Sigmoid colon (tissue), 7 donors: ENCODE measurements at places on chromosomes 2 and 18.

DNA sequence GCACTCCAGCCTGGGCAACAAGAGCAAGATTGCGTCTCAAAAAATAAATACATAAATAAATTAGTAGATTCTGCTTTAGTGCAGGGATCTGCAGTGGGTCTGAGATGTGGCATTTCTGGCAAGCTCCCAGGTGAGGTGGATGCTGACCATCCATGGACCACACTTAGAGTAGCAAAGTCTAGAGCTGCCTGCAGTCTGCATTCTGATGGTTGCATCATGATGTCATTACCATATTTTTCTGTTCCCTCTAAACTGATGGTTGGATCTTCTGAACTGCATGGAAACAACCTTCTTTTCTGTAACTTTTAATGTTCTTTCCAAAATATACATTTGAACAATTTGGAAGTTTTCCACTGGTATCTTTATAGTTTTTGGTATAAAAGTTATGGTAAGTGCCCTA, 42.9 kb downstream of the MYL12B start:
- no peak for DNase-seq

DNA sequence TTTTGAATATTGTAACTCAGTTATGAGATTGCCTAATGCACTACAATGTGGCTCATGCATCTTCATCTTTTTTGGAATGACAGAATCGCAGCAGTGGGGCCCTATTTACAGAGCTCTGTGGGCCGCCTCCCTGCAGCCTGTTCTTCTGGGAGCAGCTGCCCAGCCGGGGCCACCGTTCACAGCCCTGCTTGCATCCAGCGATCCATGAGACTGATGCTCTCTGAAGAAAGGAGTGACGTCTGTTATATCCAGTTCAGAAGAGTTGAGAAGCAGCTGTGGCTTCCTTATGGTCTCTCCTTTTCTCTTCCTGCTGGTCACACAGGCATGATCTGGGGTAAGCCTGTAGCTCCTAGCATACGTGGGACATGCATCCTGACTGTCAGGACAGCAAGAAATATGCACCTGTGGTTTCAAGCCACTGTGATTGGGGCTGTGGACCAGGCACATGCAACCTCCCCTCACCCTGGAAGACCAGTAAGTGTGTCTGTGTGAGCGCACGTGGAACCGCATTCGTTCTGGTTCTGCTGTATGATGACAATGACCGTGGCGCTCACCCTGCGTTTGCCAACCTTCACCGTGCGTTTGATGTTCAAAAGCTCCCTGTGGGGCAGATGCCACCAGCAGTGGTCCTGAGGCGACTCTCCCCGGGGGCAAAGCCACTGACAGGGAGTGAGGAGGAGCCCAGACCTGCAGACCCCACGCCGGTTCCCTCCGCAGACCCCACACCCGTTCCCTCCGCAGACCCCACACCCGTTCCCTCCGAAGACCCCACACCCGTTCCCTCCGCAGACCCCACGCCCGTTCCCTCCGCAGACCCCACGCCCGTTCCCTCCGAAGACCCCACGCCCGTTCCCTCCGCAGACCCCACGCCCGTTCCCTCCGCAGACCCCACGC, 189.8 kb downstream of the TMEM18 start:
- no peak for DNase-seq

GRCh38 chr2:100831831-100832230, 11.9 kb downstream of the NPAS2 start:
- DNase-seq = peak; percentile 78

GRCh38 chr2:138780446-138780880, 273 bp upstream of the NXPH2 start:
- DNase-seq = no peak

- no peak for DNase-seq
Measured at GRCh38 chr2:237927986-237928385, 38.8 kb upstream of the UBE2F start.

GRCh38 chr2:74181739-74182138, 3.1 kb upstream of the MOB1A start:
- DNase-seq = peak; percentile 72

GRCh38 chr2:19059076-19059475, 299.3 kb downstream of the OSR1 start:
- no peak for DNase-seq

DNA sequence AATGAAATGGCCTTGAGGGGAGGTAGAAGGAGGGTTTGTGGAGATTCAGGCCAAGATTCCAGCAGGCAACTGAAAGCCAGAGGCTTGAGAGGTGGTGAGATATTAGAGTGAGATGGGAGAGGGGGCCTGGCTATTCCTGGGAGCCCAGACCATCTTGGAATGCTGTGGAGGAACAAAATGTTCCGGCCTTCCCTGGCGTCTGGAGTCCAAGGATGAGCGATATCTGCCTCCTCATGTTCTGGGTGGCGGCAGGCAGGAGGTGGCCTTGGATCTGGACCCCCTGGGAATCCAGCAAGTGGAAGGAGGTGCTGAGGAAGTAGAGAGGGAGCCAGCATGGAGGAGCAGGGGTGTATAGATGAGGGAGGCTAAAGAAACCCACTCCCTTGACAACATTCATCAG, 335.9 kb downstream of the CYP26B1 start:
- no peak for DNase-seq

- DNase-seq = no peak
Measured at GRCh38 chr2:25757906-25758305, 84.5 kb upstream of the DTNB start.

DNA sequence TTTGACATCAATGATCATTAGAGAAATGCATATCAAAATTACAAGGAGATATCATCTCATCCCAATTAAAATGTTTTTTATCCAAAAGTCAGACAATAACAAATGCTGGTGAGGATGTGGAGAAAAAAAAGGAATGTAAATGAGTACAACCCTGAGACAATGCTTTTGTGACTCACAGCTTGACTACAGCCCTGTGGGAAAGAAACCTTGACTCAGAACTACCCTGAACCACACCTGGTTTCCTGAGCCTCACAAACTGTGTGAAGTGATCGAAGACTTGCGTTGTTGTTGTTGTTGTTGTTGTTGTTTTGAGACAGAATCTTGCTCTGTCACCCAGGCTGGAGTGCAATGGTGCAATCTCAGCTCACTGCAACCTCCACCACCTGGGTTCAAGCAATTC, 266.6 kb upstream of the MYT1L start:
- DNase-seq = no peak

GRCh38 chr2:237472909-237473877, 13.9 kb upstream of the MLPH start:
- no peak for DNase-seq

DNA sequence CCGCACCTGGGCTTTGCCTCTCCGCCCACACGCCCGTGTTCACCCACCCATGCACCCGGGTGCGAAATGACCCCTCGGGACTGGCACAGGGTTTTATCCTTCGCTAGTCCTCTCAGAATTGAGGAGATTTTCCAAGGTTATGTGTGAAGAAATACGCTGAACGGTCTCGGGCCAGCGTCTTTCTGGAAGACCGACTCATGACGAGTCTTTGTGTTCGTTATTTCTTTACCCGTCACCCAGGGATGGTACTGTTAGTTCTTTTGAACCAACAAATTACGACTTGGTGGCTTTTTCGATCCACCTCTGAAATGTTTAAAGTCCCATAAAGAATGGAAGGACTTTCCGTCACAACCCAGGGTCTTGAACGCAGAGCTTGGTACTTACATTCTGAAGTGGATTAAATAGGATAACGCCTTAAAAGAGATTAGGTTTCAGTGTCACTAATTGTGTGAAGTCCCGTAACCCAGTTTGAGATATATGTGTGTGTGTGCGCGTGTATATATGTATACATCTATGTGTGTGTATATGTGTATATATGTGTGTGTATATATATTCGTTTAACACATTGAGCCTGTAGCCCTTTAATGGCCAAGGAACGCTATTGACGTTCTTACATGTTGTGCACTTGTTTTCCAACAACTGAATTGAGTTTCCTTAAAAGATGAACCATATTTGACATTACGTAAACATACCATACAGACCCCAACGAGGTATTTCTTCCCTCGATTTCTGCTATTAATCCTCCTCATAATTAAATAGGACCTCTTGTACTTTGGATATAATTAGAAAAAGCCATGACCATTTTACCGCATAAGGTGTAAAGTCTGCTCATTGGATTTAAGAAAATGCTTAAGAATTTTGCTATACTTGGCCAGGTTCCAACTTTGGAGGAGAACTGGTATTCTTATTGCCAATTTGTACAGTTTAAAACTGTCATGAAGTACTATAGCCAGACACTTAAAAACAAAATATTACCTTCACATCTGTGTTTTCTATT, 889 bp downstream of the ZC3H15 start:
- DNase-seq = no peak

GRCh38 chr2:159076241-159076640, 107.8 kb downstream of the TANC1 start:
- DNase-seq = no peak

DNA sequence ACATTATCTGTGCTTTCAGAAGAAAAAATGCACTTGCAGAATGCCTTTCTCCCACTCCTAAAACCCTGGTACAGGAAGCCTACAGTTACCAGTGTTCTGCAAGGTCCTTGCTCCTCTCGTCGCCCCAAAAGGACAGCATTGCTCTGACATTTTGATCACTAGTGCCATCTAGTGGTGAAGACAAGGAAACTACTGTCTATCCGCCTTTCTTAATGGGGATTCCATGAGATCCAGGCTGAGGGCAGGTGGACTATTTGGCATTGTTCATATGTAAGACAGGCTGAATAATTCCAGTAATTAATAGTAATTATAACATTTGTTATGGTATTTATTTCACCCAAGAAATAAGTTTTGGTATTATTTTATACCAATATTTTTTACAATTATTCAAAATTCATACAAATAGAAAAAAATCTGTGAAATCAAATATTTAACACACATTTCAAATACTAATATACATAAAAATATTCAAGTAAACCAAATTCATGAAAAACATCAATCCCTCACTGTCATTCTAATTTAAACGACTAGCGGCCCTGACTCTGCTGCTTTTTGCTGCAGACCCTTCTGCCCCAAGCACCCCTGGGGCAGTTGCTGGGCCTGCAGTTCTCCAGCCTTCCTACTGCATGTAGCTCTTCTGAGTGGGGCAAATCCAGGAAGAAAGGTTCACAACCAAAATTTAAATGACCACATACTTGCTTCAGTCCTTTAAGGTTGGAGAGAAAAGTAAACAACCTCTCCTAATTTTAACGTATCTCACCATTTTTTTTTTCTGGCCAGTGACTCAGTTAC, 19.0 kb downstream of the TPGS2 start:
- peak; percentile 67 for DNase-seq

- no peak for DNase-seq
Measured at GRCh38 chr2:104769096-104769495, 84.8 kb upstream of the POU3F3 start.

DNA sequence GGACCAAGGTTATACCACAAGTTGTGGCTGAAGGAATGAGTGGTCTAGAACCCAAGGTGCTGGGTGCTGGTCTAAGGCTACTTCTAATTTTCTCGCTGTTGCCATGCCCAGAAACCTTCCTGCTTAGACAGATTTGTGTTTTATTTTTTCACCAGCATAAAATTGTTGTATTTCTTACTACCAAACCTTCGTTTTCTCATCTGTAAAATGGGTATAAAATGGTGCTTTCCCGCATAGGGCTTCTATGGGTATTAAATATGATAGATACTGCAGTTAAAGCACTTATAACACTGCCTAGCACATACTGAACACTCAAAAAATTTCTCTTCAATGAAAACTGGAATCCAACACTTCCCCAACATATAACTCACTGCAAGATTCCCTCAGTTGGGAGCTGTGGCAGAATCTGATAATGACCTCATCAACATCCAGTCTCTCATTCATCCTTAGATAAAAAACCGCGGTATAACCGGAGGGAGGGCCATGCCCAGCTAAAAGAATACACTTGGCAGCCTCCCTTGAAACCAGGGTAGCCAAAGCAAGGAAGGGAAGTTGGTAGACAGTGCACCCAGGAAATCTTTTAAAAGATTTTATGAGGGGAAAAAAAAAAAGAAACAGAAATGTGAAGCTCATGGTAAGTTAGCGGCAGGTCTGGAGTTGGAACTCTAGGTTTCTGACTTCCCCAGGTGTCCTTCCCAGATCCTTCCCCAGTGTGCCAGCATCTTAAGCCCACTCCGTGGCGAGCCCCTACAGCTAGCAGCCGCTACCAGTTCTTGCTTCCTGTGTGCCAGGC, 1.2 kb downstream of the NEMP2 start:
- DNase-seq = no peak

GRCh38 chr2:212428681-212429478, 109.7 kb downstream of the ERBB4 start:
- no peak for DNase-seq

GRCh38 chr2:195021711-195022507, 635.1 kb upstream of the SLC39A10 start:
- no peak for DNase-seq

DNA sequence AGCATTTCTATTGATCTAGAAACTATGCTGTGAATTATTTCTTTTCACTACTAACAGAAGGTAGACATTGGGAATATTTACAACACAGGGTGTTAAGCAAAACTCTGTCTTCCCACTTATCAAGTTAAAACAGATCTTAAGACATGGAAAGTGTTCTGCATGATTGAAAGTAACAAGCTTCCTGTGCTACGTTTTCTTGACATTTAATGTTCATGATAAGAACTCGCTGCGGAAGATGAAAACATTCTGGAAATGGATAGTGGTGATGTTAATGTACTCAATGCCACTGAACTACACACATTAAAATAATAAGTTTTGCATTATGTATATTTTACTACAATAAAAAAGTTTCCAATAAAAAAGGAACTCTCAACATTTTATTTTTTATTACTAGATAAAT, 74.4 kb upstream of the SCN7A start:
- DNase-seq = no peak

DNA sequence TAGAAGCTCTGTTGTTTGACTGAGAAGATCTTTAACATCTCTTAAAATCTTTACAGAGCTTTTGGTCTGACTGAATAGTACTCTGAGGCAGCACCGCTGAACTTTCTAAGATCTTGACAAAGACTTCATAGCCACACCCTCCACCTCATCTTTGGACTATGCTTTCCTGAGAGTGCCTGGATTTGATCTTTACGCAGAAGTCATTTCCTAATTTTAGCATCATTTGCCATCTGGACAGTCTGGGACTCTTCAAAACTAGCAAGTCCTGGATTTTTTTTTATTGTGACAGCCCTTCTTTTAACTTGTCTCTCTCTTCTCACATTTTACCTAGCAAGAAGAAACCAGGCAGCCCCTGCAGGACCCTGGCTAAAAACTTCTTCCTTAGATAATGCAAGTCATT, 188.8 kb downstream of the CTIF start:
- DNase-seq = no peak

DNA sequence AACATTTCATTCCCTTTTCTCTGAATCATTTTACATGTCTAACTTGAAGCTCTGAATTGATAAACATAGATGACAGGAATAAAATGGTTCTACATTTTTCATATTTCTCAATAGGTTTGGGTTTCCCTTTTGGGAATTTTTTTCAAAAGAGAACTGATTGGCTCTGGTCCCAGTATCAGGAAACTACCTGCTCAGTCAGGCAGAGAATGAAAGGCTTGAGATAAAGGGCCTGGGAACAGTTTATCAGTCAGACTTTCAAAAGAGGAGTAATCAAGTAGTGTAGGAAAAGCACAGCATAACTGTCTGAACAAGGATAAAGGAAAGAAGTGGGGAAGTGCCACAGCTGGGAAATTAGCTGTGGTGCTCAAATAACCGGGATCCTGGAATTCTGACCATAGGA, 28.3 kb upstream of the CCL20 start:
- DNase-seq = no peak

GRCh38 chr2:127067620-127068350, 39.2 kb downstream of the BIN1 start:
- DNase-seq = peak; percentile 87

- no peak for DNase-seq
Measured at GRCh38 chr2:139613264-139613663, 833.1 kb upstream of the NXPH2 start.
